ENCODE measurements at places on chromosomes 6 and 20.

GRCh38 chr6:76420094-76420493, 347.6 kb upstream of the IMPG1 start:
- no peak for DNase-seq

DNA sequence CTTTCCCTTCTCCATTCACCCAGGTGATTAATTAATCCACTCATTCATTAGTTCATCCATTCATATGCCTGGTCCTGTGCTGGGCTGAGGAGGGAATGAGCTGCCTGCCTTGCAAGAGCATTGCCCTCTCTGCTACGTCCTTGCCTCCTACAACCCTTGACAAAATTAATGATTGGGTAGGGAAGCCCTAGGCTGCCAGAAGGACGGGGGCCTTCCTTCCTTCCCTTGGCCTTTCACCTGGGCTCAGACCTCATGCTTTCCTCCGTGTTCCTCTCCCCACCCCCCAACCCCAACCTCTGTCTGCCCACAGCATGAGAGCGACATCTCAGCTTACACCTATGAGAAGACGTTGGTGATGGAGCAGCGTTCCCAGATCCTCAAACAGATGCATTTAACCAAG, 25.6 kb downstream of the SLC12A5 start:
- DNase-seq: no peak

GRCh38 chr20:36141310-36141709, 13.2 kb upstream of the EPB41L1 start:
- no peak for DNase-seq

DNA sequence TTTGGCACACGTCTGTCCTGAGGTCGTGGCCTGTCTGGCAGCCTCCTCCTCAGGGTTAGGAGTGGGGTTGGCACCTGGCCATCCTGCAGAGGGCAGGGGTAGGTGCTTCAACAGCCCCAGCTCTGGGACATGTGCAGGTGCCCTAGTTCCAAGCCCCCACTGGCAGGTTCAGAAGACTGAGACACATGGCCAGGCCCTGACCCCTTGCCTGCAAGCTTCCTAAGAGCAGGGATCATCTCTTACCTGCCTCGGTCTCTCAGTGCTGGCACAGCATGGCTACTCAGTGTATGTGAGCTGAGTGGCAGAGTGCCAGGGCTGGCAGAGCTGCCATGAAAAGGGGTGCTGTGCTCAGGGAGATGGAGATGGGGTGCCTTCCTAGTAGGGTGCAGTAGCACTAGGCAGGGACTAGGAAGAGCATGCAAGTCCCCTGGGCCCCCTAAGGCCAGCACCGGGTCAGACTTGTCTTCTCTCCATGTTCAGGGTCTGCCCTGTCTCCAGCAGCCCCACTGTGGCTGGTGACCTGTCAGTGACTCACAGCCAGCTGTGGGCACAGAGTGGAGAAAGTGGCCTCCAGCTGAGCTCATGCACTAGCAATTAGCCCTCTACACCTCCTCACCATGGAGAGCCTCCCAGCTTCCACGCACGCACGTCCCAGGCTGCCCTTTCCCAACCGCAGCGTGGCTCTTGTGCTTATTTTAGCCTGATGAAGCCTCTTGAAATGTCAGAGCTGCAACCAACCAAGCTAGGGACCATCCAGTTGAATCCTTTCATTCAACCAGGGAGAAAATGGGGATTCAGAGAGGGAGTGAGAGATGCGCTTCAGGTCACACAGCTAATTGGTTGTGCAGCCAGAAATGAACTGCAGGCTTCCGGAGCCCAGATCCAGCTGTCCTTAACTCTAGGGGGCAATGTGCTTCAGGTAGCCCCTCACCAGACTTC, 116.6 kb downstream of the MRPL14 start:
- no peak for DNase-seq

- no peak for DNase-seq
Measured at GRCh38 chr20:3812975-3813847, 7.1 kb upstream of the AP5S1 start.

DNA sequence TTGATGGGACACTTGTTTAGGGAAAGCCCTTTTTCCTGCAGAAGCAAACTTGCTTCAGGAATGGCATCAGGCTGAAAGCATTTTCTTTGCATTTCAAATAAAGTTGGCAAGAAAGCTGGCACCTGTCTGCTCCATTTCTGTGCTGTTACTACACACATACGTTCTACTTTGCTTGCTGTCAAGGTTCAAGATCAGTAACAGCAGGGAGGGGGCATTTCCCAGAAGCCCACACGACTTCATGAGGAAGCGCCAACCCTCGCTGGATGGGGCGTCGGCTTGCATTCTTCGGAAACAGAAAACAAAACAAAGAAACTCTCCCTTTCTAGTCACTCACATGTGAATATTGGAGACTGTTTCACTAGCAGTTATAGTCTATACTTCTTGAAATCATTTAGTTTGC, 46.4 kb downstream of the AKAP12 start:
- no peak for DNase-seq

DNA sequence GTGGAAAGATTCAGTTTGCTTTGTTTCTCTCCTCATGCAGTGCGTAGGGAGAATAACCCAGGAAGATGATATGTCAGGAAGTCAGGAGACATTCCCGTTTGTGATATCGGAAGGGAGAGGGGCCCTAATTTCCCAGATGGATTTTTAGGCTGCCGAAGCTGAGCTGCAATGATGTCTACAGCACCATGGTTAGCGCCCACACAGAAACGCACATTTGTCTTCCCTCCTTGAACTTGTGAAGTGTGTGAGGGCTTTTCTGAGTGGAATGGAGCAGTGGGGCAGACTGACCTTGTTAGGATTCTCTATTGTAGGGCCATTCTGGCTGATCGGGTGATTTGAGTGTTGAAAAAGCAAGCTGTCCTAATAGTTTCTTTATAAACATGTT, 191.3 kb upstream of the ARG1 start:
- DNase-seq: no peak

GRCh38 chr20:55947701-55948100, 57.6 kb downstream of the CBLN4 start:
- no peak for DNase-seq

DNA sequence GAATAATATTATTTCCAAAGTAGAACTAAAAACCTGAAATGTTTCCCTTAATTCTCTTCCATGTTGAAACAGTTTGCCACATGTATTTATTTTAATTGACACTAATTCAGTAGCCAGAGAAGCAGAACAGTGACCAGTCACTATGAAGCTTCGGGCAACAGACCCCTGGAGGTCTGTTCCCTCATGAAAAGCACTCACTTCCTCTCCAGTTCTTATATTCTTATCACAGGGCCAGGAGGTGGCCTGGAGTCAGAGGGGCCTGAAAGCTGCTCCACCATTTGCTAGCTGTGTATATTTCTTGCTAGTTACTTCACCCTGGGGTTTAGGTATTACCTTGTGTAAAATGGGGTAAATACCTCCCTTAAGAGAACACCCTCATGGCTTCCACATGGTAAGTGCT, 49.1 kb downstream of the MAP7 start:
- DNase-seq: no peak

GRCh38 chr6:105194106-105194505, 14.3 kb upstream of the POPDC3 start:
- no peak for DNase-seq

DNA sequence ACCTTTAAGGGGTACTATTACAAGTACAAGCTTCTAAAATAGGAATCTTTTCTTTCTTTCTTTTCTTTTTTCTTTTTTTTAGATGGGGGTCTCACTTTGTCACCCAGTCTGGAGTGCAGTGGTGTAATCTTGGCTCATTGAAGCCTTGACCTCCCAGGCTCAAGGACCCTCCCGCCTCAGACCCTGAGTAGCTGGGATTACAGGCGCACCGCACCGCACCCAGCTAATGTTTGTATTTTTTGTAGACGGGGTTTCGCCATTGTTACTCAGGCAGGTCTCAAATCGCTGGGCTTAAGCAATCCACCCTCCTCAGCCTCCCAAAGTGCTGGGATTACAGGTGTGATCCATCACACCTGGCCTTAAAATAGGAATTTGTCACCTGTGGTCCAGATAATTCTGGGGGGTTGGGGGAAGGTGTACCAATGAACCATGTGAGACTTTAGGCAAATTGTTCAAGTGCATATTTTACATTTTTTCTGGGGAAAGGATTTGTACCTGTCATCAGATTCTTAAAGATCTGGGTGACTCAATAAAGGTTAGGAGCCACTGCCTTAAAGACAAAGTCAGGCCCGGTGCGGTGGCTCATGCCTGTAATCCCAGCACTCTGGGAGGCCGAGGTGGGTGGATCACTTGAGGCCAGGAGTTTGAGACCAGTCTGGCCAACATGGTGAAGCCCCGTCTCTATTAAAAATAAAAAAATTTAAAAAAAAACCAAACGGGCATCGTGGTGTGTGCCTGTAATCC, 19.7 kb upstream of the SYNJ2 start:
- no peak for DNase-seq

DNA sequence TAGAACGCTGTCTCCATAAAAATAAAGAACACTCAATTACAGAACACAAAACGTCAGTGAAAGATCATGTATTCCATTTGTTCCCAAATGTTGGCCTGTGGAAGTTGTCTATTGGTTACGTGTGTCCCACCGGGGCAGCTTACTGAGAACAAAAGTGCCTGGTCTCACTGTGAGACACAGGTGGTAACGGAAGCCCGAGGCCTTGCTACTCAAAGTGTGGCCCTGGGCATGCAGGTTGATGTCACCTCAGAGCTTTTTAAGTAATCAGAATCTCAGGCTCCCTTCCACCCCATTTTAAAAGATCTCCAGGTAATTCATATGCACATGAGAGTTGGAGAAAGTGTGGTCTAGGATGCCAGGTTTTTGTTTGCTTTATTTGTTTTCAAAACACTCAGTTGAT, 422.5 kb upstream of the OPRM1 start:
- no peak for DNase-seq

- DNase-seq: no peak
Measured at GRCh38 chr20:50055524-50056083, 57.3 kb downstream of the UBE2V1 start.
